ENCODE measurements at places on chromosomes 1 and 21. TPM values are rescaled to one million over a fixed set of nuclear protein-coding genes. Genes with fewer than 3 reads are reported as not detected.

- DNase-seq, result peak; percentile 96
Observed at GRCh38 chr1:29230553-29231378, at the start of gene MECR. Gene MECR, minus strand, starts transcription at chr1:29230934. Its CDS starts 28 bp downstream, at chr1:29230906.

DNA sequence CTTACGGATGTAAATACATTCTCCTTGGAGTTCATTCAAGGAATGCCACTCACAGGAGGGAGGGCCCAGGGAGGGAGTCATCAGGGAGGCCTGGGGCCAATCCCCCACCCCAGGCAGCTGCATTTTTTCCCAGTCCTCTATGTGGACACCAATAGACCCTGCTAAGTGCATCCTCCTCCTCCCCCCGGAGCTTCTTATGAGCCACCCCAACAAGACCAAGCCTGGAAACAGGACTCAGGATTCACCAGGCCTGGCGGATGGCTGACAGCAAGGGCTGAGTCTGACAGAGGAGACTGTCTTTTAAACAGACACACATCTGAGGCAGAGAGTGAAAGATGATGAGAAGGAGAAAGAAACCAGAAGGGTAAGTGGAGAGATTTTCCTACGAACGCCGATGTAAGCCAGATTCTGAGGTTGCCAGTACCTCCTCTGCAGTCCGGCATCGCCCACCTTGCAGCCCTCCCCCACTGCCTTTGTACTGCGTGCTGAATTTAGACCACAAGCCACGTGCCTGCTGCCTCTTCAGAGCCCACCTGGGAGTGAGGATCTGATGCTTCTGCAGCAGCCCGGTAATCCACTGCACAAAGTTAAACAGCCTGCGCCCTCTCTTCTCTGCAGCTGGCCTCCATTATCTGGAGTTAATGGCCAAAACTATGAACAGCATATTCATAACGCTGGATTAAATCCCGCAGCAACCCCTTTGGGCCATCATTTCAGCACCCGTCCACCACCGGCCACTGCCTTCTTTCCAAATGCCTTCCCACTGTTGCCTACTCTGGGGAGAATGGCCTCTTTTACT is 17.6 kb upstream of the SFPQ start:
- DNase-seq, result no peak

DNA sequence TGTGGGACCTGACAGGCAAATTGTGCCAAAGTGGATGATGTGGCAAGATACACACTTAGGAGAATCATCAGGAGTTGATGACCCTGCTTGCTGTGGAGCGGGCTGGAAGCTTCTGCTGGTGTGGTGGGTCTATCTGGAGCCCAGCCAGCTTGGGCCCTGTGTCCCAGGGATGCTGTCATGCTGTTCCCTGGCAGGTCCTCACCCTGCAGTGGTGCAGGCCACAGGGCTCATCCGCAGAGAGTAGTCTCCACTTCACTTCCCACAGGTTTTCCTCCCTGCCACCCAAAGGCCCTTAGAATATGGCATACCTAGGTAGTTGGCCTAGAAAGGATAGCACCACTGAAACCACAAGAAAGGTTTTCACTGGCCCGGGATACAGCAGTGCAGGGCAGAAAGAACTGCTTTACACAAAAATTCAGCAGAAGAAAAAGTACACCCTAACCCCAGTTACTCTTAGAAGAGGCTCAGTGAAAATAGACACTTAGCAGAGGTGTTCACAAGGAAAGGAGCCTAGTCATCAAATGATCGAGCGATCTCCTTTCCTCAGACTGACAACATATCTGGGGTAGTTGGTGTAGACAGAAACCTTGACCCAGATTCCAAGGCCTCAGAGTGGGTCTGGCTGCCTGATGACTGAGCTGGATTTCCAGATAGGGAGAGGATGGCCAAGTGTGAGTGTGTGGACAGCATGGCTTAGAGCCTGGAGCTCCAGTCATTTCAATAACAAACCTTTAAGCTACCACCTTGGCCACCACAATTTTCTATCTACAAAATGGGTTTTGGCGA is 1.3 kb upstream of the C1orf226 start:
- no peak for DNase-seq

Gene PRR9
- not detected for total RNA-seq

- DNase-seq, result no peak
Observed at GRCh38 chr1:54774820-54775498, 10.6 kb upstream of the PARS2 start.

GRCh38 chr1:241323514-241324195 is 33.4 kb downstream of the RGS7 start:
- DNase-seq, result no peak

DNA sequence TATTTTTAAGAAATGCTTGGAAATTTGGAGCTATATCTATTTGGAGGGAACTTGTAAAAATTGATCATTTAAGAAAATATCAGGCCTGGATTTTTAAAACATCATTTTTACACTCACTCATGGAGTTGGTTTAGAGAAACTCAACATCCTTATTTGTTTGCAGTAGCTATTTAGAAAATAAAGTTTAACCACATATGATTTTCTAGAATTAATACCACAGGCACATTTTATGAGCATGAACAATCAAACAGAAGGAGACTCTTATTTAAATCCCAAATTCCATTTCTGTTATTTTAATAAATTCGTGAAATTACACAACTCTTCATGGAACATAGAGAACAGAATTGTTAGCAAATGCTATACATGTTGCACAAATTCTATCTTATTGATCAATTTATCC is 3.2 kb downstream of the CDKN2C start:
- no peak for DNase-seq

- DNase-seq, result no peak
Observed at GRCh38 chr21:37915941-37916309, 332 bp downstream of the KCNJ6 start.

GRCh38 chr1:203287109-203287893 is 18.0 kb upstream of the BTG2 start:
- DNase-seq, result no peak

Gene DNMT3L
- not detected for total RNA-seq

- DNase-seq, result no peak
Observed at GRCh38 chr1:68594851-68595250, 98.0 kb upstream of the DEPDC1 start.

DNA sequence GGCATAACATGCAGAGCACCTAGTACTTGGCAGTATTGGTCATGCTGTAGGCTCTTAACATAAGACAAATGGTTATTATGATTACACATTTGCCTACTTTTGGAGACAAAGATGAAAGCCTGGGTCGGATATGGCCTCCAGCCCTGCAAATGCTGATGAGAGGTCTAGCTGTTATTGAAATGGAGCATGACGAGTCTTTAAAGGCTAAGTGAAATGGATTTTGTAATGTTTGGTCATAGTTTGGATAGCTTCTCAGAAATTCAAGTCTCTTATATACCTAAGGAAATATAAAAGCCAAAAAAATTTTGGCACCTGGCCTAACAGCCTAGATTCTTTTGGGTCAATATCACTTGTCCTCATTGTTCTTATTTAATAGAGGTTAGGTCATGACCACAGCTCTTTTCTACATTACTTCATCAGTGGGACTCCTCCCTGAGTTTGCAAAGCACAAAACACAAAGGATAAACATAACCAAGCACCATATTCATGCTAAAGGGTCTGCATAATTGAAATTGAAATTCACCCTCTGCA is 69.2 kb upstream of the WLS start:
- DNase-seq, result no peak

DNA sequence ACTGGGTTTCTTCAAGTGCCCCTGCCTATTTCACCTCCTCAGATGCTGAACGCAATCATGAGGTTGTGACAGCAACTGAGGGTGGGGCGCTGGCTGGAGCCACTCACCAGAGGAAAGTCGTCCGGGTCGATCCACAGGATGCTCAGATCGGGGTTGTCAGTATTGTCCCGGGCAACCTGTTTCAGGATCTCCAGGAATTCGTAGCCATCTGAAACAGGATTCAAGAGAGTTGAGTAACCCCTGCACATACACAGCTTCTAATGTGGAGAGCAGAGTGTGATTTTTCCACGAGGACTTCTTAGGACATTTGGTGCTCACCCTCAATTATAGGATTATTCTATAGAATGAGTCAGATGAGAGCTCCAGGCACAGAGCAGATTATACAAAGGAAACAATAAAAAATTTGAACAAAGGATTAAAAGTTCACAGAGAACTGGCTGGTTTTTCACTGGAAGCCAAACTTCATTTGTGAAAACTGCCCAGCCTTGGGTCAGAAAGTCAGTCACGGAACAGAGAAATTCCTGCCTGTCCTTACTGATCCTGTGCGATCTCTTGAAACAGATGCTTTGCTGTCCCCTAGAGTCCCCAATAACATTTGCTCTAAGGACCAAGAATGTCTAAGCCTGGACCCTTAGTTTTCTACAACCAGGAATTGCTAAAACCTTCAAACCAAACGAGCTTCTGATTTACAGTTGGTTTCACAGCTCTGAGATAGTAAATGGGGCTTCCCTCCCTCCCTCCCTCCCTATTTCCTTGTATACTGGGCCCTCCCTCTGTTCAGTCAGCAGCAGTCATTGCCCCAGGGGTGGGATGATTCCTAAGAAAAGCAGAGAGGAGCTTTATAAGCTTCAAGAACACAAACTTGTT is 63.2 kb downstream of the CASQ2 start:
- no peak for DNase-seq

Measured in frontal cortex (tissue), 4 donors.